ENCODE measurements at places on chromosomes 2 and 18. TPM values are rescaled to one million over a fixed set of nuclear protein-coding genes. Genes with fewer than 3 reads are reported as not detected.

BOD1L2 gene
- total RNA-seq, result not detected

GKN2 gene
- total RNA-seq, result 3.5 TPM

IL1R2 gene
- total RNA-seq, result 0.75 TPM

DYSF gene
- total RNA-seq, result 0.55 TPM

ACTG2 gene
- total RNA-seq, result not detected

IL36G gene
- not detected for total RNA-seq

ZSWIM2 gene
- not detected for total RNA-seq

PDCD1 gene
- not detected for total RNA-seq

SOX11 gene
- total RNA-seq, result not detected

C2orf66 gene
- total RNA-seq, result 0.12 TPM

COL3A1 gene
- total RNA-seq, result 0.15 TPM

UGT1A6 gene
- 1.5 TPM for total RNA-seq
